Head of caudate nucleus (tissue), 42 donors: ENCODE measurements at places on chromosomes 4 and X.

DNA sequence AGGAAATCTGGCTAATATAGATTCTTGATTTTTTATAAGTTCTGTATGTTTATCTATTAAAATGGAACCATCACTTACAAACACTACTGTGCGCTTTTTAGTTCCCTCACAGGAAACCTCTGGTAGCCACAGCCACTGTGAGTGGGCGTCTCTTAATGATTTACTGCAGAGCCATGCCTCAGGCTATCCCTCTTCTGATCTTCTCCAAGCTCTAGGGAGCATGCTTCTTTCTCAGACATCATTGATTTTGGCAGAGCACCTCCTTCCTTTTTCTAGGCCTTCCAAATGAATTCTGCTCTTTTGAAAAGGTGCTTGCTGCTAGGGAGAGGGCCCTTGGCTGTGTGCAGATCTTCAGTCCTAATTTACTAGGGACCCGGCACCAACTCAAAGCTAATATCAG, 61.1 kb upstream of the STS start:
- DNase-seq, result no peak

GRCh38 chrX:23844502-23845138, 61.6 kb downstream of the SAT1 start:
- DNase-seq, result no peak

- DNase-seq, result no peak
These were observed 9.8 kb upstream of the TNIP2 start for GRCh38 chr4:2765832-2766526.

DNA sequence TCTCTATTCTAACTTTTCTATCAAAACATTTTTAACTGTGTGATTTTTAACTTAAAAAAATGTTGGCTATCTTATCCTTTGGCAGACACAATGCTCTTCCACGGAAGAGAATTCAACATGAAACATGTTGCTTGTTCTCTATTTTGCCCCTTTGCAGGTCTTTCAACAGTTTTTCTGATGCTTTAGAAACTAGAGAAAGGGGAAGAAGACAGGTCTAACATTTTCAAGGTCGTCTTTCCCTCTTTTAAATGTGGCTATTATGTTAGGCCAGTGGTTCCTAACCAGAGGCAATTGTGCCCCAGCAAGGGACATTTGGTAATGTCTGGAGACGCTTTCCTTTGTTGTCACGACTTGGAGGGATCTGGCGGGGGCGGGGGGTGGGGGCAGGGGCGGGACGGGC, 95.0 kb downstream of the SH3KBP1 start:
- DNase-seq, result no peak

GRCh38 chrX:49040376-49040955, 2.7 kb downstream of the TFE3 start:
- no peak for DNase-seq

DNA sequence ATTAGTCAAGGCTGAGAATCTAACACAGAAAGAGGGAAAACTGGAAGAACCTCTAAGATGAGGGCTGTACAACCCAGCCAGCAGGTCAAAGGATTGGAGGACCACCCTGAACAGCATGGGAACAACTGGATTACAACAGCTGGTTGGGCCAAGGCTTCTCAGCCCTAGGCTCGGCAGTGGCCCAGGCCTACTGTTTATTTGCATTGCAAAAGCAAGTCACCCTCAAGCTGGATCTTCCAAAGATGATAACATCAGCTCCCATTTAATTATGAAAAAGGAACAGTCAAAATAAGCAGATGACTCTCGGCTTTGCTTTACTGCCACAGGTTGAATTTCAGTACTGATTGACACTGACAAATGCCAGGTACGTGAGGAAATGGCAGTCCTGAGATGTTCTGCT, 61.8 kb downstream of the GPC3 start:
- no peak for DNase-seq

DNA sequence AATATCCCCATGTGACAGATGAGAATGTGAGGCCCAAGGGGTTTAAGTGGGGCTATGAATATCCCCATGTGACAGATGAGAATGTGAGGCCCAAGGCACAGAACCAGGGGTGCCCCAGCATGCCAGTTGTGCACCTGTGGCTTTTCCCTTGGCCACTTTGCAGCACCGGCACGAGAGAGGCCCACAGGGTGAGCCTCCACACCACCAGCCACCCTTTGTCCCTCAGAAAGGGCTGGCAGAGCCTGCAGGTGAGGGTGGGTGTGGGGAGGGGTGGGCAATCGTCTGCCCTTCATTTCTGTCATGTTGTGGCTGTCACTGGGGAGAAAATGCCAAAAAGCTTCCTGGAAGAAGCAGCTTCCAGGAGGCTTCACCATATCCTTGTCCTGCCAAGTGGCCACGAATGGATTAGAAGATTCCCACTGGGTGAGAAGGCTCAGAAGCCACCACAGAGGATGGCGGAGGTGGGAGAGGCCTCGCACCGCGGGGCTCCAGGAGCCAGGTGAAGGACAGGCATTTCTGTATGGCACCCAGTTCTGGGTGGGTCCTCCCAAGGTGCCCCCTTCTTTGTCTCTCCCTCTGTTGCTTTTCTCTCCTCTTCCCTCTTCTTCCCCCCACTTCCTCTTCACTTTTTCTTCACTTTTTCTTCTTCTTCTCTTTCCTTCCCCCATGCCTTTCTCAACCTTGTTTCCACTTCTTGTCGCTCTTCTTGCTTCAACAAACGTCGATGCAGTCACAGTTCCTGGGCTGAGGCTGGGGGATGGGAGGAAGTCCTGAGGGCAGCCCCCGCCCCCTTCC, 469 bp upstream of the GPR78 start:
- DNase-seq, result no peak

- no peak for DNase-seq
These were observed 42.0 kb upstream of the ZXDA start for GRCh38 chrX:57952320-57952678.

DNA sequence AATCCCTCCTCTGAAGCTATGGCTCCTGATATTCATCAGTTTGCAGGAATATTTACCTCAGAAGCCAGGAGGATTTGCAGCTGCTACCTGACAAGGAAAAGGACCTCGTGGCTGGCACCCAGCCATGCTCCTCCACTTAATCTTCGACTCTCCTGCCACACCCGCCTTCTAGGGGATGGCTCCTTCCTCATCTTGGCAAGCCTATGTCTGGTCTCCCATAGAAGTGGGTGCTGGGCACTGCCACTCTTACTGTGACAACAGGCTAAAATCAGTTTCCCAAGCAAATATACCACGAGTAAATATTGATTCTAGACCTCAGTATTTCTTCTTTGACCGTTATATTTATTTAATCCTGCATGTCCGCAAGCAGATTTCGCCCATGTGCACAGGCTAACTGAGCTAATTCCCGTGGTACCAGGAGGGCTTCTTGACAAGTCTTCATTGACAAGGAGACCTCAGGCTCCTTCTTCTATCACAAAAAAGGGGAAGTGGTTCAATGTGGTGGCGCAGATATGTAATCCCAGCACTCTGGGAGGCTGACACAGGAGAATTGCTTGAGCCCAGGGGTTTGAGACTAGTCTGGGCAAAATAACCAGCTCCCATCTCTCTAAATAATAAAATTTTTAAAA, 52.6 kb upstream of the DCTD start:
- no peak for DNase-seq

GRCh38 chrX:39614680-39614998, 483.1 kb downstream of the BCOR start:
- DNase-seq, result no peak

- DNase-seq, result no peak
These were observed 50.8 kb downstream of the GRIA2 start for GRCh38 chr4:157271166-157271869.
